ENCODE measurements at places on chromosomes 2 and 18.

DNA sequence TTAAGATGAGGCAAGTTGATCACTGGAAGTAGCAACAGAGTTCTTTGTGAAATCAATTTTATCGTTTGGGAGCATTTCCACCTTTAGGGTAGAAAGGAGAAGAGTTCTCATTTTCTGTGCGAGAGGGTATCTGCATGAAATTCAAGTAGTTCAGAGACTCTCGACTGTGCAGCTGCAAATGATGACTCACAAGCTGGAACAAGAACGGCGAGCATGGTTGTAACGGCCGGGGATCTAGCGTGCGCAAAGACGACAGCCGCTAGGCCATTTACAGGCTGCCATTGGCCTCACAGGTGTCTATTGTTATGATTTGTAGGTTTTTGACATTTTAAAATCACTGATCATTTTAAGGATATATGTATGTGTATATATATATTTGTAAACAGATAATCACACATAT is 5.2 kb downstream of the KLHL29 start:
- no peak for DNase-seq

DNA sequence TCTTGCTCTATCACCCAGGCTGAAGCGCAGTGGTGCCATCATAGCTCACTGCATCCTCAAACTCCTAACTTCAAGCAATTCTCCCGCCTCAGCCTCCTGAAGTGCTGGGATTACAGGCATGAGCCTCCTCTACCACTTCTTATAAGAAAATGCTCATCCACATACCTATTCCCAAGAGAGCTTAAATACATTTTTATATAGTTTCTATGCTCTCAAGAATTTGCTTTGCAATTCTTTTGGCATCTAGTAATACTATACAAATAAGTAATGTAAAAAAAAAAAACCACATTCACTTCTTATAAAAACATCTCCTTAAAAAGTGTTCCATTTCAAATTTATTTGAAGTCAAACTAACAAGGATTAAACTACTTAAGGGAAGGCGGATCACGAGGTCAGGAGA is 197.3 kb downstream of the DNAH7 start:
- no peak for DNase-seq

GRCh38 chr18:627231-627630 is 30.2 kb upstream of the TYMS start:
- DNase-seq, result no peak

- DNase-seq, result no peak
Measured at GRCh38 chr2:241081190-241081642, 20.9 kb downstream of the MTERF4 start.

GRCh38 chr2:234446404-234447076 is 50.3 kb downstream of the ARL4C start:
- peak; percentile 45 for DNase-seq

All from effector CD8-positive, alpha-beta T cell (primary cell).